ENCODE measurements at places on chromosomes 11 and 22.

DNA sequence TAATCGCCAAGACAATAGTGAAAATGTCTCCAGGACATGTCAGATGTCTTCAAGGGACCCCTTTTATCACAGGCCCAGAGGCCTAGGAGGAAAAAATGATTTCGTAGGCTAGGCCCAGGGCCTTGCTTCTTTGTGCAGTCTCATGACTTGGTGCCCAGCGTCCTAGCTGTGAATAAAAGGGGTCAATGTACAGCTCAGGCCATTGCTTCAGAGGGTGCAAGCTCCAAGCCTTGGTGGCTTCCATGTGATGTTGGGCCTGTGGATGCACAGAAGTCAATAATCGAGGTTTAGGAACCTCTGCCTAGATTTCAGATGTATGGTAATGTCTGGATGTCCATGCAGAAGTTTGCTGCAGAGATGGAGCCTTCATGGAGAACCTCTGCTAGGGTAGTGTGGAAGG lies 20.7 kb upstream of the MTMR2 start:
- DNase-seq: no peak

GRCh38 chr11:93054881-93055280 lies 85.4 kb downstream of the MTNR1B start:
- DNase-seq: no peak

- DNase-seq: no peak
These were observed 104.1 kb downstream of the TBC1D22A start for GRCh38 chr22:46866591-46866990.

DNA sequence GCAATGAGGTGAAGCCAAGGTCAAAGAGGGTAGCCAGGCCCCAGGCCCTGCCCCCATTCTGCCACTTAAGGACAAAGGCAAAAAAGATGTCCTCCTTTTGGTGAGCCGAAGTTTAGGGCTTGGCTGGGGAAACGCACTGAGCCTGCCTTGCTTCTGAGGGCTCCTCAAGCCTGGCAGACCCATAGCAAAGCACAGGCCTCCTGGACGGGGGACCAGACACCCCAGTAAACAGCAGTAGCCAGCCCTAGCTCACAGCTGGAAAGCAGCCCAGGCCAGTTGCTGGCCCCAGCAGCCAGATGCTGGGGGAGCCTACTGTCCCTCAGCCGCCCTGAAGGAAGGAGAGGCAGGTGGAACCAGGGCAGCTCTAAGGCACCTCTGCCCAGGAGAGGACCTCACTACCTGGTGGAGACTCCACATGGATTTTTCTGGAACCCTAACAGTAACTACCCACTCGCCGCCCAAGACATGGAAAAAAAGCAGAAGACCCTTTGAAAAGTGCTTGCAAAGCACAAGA lies 3.8 kb upstream of the PYGM start:
- no peak for DNase-seq

DNA sequence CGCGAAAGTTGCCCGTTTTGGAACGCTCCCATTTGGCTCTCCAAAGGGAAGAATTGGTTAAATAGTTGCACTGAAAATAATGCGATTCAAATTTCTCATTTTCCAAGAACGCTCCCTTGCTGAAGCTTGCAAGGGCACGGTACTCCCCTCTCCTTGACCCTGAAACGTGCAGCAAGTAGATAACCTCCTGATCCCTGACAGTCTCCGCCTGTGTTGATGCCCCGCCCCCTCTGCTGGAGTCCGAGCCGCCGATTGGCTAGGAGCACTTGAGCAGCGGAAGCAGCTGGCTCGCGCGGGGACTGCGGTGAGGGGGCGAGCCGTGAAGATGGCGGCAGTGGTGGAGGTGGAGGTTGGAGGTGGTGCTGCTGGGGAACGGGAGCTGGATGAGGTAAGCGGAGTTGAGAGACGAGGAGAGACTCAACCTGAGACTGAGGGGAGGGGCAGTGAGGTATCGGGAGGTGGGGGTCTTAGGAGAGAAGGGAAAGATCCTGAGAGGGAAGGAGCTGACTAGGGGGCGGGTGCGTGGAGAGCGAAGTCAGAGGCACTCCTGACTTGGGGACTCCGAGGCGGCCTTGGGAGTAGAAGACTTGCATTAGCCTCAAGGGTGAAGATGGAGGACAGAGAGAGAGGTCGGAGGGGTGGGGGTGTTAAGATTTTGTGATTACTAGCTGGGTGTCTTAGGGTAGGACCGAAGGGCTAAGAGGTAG lies at the start of gene RNF121:
Gene RNF121 (plus strand): TSS at position 310 of the 707 bp plus-strand sequence. CDS start 16 bp downstream, at position 326.
- DNase-seq: peak; percentile 92

DNA sequence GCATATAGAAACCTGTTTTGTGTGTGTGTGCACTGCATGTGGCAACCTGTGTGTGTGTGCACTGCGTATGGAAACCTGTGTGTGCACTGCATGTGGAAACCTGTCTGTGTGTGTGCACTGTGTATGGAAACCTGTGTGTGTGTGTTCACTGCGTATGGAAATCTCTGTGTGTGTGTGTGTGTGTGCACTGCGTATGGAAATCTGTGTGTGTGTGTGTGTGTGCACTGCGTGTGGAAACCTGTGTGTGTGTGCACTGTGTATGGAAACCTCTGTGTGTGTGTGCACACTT lies 72.2 kb upstream of the CCND1 start:
- no peak for DNase-seq

DNA sequence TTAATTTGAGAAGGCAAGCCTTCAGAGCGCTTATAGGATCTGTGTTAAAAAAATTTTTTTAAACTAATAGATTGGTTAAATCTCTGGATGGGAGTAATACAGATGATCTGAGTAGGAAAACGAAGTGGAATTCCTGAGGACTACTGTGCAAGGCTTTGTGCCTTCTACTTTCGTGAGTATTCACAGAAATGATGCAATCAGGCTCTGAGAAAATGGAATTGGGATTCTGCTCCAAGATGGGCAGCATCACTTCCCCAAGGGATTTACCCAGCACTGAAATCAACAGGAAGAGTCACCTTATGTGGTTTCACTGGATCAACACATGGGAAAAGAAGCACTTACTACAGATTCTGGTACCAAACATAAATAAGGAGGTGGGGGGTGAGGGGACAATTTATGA lies 12.5 kb downstream of the KMT5B start:
- DNase-seq: no peak

- no peak for DNase-seq
These were observed 416.8 kb downstream of the LRRC4C start for GRCh38 chr11:41042688-41043087.

GRCh38 chr22:35547987-35548721 lies 7.5 kb downstream of the RASD2 start:
- no peak for DNase-seq

GRCh38 chr22:38824585-38824984 lies 19.2 kb downstream of the NPTXR start:
- peak; percentile 67 for DNase-seq

GRCh38 chr11:90187839-90188238 lies 35.0 kb downstream of the CHORDC1 start:
- DNase-seq: no peak

GRCh38 chr11:112828421-112828820 lies 132.8 kb upstream of the NCAM1 start:
- no peak for DNase-seq

DNA sequence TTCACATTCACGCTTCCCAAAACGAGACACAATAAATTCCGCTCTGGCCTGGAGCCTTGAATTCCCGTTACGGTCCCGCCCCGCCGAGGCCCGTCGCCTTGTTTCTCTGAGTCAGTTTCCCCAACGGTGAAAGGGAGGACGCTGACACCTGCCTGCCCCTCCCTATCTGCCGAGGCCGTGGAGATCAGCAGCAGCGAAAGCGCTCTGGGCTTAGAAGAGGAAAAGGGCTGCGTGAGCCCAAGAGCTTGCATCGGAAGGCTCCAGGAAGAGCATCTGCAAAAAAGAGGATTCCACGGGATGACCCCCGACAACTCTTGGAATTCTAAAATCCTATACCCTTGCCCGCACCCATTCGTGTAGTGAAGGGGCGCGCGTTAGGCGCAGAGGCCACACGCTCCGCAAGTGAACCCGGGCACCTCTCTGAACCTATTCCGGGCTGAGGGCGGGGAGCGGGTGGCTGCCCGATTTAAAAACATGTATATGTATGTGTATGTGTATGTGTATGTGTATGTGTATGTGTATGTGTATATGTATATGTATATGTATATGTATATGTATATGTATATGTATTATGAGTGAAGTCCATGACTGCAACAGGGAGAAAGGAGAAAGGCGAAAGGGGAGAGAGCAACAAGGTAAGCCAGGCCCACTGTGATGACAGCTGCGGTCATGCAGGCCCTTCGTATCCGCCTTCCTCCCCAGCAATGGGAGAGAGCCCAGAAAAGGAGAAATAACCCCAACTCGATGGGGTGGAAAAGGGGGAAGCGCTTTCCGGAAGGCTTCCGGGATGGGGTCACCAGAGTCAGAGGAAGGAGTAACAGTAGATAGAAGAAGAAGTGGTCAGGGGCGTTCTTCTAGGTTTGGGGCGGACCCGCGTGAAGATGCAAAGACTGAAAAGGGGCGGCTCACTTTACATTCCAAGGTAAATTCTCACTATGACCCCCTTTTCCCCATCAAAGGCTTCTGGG lies 948 bp upstream of the MRTFA start:
- peak; percentile 43 for DNase-seq

GRCh38 chr11:82986446-82986845 lies 84.9 kb downstream of the DDIAS start:
- DNase-seq: no peak

DNA sequence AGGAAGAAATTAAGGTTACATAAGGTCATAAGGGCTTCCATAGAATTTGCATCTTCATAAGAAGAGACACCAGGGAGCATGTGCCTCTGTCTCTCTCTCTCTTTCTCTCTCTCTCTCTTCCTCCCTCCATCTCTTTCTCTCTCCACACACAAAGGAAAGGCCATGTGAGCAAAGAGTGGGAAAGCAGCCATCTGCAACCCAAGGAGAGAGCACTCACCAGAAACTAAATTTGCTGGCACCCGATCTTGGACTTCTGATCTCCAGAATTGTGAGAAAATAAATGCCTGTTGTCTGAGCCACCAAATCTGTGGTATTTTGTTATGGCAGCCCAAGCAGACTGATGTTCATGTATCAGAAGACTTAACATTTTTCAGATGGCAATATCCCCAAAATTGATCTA lies 6.4 kb upstream of the KRTAP5-10 start:
- no peak for DNase-seq

DNA sequence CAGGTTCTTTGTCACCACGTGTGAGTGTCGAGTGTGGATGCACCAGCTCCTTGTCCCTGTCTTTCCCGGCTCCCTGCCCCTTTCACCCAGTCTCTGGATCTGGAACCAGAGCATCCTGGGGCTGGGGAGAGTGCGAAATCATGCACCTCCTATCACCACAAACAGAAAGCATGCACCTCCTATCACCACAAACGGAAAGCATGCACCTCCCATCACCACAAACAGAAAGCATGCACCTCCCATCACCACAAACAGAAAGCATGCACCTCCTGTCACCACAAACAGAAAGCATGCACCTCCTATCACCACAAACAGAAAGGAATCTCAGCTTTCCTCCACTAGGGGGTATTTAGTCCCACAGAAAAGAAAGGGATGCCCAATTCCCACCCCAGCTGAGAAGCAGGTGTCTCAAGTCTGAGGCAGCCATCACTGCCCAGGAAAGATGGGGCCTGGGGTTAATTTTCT lies 5.9 kb upstream of the GLB1L3 start:
- no peak for DNase-seq

DNA sequence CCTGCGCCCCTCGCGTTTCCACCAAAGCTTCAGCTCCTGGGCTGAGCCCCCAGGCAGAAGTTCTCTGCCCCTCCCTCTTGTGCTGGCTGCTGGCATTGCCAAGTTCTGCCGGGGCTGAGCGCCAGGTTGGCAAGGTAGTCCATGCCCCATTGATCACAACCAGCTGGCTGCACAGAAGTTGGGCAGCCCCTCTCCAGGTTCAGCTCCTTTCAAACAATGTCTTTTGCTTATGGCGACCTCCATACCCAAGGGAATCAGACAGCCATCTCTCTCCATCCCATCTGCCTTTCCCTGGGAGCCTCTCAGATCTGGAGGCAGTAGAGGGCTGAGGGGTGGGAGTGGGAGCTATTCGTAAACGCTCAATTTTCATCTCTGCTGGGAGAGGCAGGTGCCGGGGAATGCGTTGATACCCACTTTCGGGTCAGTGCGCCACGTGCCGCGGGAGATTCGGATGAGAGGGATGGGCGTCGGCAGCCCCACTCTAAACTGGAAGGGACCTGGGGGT lies 1.5 kb downstream of the ADAMTS8 start:
- DNase-seq: no peak

DNA sequence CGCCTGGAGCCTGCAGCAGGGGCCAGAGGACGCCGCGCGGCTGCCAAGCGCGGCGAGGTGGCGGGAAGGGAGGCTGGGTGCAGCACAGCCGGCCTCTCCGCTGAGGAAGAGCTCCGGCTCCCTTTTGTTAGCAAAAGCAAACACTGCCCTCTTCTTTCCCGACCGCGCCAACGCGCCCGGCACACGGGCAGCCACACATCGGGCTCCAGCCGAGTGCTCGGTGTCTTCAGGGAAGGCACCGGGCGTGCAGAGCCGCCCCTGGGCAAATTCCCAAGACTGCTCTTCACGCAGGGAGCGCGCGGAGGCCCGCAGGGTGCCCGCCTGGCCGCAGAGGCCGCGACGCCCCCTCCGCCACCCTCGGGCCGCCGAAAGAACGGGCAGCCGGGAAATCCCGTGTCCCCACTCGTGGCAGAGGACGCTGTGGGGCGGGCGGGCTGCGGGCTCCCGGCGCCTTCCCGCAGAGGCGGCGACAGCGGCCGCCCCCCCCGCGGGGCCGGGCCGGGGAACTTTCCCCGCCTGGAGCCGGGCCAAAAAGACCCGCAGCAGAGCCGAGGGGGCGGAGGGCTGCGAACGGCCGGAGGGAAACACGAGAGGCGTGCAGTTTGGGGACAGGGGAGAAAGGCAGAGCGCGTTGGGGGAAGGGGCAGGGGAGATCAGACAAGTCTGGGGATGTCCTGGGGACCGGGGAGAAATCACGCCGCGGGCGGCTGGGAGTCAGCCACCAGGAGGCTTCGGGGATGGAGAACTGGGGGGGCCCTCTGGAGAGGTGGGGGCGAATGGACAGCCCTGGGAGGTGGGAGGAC lies 931 bp downstream of the CADM1 start:
- no peak for DNase-seq

DNA sequence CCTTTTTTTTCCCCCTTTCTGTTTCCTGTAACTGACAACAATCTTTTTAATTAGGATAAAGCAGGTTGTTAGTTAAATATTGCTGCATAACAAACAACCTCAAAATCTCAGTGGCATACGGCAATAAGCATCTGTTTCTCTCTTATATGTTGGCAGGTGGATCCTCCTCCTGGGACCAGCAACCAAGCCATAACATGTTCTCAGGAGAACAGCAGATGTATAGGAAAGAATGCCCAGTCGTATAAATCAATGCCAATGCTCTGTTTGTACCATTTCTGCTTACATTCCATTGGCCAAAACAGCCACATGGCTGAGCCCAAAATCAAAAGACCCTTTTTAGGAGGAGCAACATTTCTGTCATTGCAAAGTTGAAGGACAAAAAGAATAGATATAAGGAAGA lies 445.7 kb downstream of the AASDHPPT start:
- DNase-seq: no peak

DNA sequence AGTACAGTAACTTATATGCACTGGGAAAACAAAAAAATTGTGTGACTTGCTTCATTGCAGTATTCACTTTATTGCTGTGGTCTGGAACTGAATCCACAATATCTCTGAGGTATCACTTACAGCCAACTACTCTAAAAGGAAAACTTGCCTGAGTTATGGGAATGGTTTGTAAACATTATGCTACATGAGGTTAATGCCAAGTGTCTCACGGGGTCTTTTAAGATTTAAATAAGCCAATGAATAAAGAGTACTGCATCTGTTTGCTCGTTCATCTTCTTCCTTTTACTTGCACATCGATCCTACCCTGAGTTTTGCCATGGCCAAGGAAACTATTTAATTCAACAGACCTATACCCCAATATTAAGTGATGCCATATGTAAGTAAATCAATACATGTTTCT lies 72.0 kb upstream of the API5 start:
- DNase-seq: no peak

GRCh38 chr11:119540370-119541125 lies 117.6 kb upstream of the THY1 start:
- DNase-seq: no peak
